CD4-positive, alpha-beta memory T cell (primary cell): ENCODE measurements at places on chromosomes 16 and 17.

DNA sequence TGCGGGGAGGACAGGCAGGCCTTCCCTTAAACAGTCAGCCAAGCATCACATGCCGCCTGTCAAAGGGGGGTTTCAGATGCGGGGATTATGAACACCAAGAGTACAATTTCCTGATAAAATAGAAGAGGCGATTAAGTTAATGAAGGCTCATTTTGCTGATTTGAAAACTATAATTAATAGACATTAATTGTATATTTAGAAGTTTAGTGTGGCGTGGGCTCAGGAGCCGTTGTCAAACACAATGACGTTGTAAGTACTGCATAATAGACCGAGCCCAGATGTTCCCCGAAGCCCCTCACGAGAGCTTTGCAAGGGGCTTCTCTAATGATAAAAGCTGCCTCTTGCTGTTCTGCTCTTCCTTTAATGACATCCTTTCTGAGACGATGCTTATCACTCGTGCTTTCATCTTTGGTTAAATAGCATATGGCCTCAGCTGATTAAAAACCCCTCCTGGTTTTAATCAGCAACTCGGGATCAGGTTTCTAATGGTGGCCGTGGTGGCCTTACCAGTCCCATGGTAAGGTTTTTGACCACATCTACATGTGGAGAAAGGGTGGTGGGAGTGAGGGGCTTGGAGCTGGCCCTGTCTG is 28.2 kb downstream of the SNX20 start:
- DNase-seq, result no peak

GRCh38 chr17:41796121-41796895 is 9.8 kb upstream of the JUP start:
- DNase-seq, result no peak

- DNase-seq, result no peak
Measured at GRCh38 chr16:88975511-88976061, 1.4 kb downstream of the CBFA2T3 start.

DNA sequence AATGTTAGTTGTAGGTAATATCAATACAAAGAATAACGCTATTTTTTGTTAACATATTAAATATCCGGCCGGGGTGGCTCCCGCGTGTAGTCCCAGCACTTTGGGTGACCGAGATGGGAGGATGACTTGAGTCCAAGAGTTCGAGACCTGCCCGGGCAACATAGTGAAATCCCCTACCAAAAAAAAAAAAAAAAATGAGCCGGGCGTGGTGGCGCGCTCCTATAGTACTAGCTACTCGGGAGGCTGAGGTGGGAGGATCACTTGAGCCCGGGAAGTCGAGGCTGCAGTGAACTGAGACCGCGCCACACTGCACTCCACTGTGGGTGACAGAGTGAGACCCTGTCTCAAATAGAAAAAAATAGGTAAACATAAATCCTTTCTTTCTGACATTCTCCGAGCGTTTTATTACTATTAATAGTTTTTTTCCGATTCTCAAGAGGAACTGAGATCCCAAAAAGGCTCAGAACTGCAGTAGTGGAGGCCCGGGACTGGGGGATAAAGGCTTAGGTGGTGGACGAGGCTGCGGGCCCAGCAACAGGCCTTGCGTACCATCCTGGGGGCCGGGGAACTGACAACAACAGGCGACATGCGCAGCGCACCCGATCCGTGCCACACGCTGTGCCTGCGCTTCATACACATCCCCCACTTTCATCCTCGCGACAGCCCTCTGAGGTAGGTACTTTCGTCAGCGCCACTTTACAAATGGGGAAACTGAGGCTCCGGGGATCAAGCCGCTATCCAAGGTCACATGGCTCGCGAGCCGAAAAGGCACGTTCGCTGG is 919 bp downstream of the N4BP1 start:
- peak; percentile 61 for DNase-seq

GRCh38 chr17:46832331-46832821 is 13.9 kb upstream of the WNT3 start:
- DNase-seq, result no peak

- no peak for DNase-seq
Measured at GRCh38 chr16:62035115-62036092, 834 bp downstream of the CDH8 start.

DNA sequence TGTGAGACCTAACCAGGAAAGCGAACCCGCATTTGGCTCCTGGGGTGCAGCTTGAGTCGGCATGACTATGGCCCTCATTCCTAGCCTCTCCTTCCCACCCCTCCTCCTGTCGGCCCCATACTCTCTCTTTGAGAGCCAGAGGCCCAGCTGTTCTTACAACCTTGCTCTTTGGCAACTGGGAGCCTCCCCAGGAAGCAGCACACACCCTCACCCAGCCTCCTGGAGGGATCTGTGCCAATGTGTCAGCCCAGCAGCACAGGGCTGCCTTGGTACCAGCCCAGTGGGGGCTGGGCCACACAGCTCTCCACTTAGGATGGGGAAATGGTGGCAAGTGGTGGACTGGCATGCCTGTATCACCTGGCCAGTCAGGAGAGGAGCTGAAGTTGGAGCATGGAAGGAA is 70.3 kb upstream of the LGALS9 start:
- DNase-seq, result no peak

GRCh38 chr16:77467821-77468335 is 33.0 kb upstream of the ADAMTS18 start:
- DNase-seq, result no peak

GRCh38 chr17:70139449-70139993 is 29.8 kb upstream of the KCNJ2 start:
- no peak for DNase-seq

GRCh38 chr17:14306596-14306995 is 5.7 kb downstream of the HS3ST3B1 start:
- no peak for DNase-seq

- no peak for DNase-seq
Measured at GRCh38 chr17:74522381-74523105, 8.7 kb downstream of the CD300LB start.

GRCh38 chr17:17141860-17142552 is 64.1 kb downstream of the PLD6 start:
- peak; percentile 56 for DNase-seq

GRCh38 chr17:77720946-77721845 is 237.3 kb upstream of the TNRC6C start:
- DNase-seq, result no peak

DNA sequence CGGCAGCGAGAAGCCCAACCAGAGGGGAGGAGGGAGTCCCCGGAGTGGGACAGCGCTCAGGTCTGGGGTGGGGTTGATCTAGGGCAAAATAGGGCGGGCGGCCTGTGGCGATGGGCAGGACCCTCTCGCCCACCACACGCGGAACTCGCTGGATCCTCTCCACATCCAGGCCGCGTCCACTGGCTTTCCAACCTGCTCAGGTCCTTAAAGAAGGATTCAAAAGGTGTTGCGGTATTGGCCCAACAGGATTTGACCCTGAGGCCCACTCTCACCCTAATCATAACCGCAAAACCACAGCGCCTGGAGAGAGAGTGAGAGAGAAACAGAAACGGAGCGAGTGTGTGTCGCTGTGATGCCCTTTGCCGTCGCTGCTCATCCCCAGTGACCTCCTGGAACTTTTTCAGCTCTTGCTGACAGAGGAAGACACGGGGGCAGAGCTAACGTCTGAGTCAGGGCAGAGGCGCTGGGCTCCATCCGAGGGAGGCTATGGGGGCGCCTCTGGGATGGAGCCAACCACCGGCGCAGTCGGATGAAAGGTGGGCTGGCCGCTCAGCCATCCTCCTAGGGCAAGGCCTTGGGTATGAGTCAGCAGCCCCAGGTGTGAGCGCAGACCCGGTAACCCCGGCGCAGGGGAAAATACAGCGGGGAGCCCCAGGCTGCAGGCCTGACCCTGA is 16.7 kb upstream of the OR1F1 start:
- no peak for DNase-seq

DNA sequence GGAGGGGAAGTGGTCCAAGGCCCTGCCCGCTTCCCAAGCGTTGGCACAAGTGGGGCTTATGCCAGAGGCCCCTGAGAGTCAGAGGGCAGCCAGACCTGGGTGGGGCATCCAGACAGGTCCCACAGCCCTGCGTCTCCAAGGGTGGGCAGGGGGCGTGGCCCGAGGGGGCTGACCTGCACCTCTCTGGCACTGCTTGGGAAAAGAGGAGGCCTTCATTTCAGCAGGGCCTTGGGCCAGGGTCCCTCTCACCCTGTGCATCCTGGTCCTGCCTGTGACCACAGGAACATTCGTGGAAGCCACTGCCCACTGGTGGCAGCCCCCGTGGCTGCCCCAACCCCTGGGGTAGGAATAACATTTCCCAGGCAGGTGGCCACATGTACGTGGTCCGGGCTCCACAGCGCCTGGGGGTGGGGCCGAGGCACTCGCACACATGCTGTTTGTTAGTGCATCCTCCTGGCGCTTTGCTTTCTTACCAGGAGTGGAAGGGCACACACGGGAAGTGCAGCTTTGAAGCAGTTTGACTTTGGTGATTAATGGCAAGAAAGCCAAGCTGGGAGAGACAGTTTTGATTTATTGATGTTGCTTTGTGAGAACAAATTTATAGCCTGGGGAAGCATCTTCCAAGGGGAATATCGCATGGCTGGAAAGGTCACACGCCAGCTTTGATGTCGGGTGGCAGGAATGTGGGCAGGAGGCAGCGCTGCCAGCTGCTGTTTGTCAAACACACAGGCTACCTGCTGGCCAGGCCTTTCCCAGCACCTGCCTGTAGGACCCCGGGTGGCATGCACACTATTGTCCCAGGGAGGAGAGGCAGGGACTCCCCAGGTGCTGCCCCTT is 4.3 kb downstream of the CENPX start:
- DNase-seq, result no peak

- no peak for DNase-seq
Measured at GRCh38 chr17:63041722-63042121, 75.7 kb downstream of the TANC2 start.

- no peak for DNase-seq
Measured at GRCh38 chr17:17877529-17878358, 41.0 kb upstream of the SREBF1 start.

GRCh38 chr17:81986606-81987005 is 9.2 kb downstream of the ASPSCR1 start:
- no peak for DNase-seq

DNA sequence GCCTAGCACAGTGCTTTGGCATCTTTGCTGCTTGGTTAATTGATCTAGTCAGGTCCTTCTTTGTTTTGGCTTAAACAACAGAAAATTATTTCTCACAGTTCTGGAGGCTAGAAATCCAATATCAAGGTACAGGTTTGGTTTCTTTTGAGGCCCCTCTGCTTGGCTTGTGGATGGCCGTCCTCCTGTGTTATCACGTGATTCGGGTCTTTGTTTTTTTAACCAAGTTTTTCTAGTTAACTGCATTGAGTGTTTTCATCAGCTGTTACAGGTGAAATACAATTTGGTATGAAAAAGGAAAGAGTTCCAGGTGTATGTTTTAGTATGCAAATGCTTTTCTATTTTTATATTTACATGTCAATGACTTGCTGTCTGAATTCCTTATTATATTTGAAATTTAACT is 2.8 kb downstream of the NLK start:
- DNase-seq, result no peak

GRCh38 chr16:57565461-57565860 is 23.0 kb downstream of the ADGRG5 start:
- DNase-seq, result no peak

- no peak for DNase-seq
Measured at GRCh38 chr17:12759090-12759489, 30.2 kb upstream of the ARHGAP44 start.

GRCh38 chr16:86634292-86634691 is 55.9 kb downstream of the FOXL1 start:
- no peak for DNase-seq

DNA sequence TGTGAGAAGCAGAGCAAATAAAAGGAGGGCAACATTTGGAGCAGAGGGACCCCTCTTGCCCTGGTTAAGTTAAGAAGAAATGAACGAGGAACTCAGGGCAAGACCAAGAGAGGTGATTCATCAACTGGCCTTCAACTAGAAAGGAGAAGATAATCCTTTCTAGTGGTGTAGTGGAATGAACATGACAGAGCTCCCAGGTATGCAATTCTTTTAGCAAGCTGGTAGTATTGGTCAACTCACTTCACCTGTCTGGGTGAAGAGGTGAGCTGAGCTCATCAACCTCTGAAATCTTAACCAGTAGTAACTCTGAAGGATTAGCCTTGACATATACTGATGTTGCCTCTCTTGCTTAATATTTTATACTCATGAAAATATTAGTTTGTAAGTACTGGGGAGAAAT is 1024.7 kb upstream of the GOT2 start:
- no peak for DNase-seq

DNA sequence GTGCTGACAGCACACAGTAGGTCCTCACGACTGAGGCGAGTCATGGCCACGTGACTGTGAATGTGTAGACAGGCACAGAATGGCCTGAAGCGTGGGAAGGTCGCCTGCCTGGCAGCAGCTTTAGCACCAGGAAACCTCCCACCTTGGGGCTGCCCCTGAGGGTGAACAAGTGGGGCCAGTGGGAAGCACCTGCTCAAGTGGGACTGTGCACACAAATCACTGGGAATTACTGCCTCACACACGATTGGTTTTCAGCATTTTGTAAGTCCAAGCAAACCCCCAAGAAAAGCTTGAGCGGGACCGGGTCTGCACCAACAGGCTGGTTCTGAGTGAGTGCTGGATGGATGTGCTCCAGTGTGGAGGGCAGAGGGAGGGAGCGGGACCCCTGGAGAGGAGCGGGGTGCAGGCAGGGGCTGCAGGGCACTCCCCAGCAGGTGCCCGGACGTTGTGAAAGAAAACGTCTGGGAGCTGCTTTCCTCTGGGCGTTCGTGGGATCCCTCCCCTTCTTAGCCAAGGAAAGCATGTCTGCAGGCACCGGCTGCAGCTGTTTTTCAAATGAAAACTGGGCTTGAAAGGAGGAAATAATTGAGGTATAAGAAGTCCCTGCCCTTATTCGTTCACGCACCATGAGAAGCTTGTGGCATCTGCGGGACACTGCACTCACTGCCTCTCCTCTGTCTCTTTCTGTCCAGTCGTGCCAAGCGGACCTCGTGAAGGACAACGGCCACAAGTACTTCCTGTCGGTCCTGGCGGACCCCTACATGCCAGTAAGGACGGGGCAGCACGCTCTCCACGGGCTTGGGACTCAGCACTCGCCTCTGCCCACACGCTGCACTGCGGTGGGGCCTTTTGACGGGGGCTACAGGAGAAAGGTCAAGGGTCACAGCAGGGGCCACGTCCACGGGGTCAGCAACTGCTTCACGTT is 111.7 kb upstream of the CHMP6 start:
- DNase-seq, result no peak

GRCh38 chr16:73056921-73057290 is 9.0 kb upstream of the ZFHX3 start:
- DNase-seq, result no peak

DNA sequence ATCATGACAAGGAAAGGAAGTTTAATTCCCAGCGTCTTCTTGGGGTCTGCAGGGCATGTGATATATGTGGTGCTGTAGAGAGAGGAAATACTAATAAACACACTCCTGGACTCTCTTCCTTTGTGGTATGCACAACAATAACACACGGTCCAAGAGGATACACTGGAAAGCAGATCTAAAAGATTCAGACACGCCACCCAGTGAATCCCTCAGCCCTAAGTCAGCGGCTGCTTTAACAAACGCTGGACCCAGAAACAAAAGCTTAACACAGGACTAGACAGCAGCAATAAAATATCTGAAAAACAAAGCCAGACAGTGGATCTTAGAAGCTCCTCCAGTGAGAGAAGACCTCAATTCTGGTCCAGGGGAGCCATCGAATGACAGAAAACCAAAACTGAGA is 13.1 kb downstream of the CFAP20 start:
- no peak for DNase-seq
